ENCODE measurements at places on chromosomes 2 and 18.

- no peak for DNase-seq
Observed at GRCh38 chr2:197072533-197072932, 146.0 kb upstream of the PGAP1 start.

GRCh38 chr18:68848242-68848641 lies 50.4 kb downstream of the CCDC102B start:
- no peak for DNase-seq

DNA sequence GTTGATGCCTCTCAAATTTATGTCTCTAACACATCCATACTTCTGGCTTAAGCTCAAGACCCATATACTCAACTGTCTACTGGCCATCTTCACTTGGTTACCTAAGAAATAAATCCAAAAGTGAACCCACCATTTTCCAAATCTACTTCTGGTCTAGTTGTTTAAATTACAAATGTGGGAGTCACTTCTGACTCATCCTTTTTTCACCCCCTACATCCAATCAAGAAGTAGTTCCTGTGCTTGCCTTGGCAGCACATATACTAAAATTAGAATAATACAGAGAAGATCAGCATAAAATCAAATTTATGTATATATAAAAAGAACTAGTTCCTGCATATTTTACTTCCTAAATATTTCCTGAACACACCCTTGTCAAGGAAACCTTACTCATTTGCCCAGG lies 53.6 kb downstream of the STRN start:
- no peak for DNase-seq

DNA sequence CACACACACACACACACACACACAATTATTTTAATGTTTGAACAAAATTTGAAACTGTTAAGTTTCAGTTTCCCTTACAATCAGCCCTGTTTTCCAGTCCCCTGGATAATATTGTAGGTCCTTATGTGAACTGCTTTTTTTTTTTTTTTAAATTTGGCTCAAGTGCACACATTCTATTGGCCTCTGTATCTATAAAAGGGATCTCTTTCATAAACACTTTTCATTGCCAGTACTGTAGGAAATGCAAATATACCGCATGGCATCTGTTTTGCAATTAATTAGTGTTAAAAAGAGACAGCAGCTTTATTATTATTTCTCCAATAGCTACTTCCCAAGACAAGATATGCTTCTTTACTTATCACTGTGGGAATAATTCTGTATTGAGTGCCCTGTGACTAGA lies 738.7 kb downstream of the EPHA4 start:
- DNase-seq = no peak

GRCh38 chr2:68413466-68413865 lies 48.4 kb downstream of the PLEK start:
- DNase-seq = no peak

DNA sequence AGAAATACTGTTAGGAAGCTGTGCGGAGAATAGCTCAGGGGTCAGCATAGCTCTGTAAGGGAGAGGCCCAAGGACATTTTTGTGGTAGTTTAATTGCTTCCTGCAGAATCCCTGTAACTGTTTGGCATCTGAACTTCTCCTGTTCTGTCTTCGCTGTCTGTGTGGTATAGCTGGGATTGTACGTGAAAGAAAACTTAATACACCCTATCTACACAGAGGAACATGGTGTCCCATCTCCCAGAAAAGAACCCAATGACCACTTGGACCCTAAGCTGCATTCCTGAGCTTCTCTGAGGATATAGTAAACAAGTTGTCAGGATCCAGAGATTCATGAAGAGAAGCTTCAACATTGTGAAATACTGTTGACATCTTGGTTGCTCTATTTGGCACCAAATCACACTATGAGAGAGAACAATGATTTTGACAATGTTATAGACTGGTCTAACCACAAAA lies 81.3 kb downstream of the CDC42EP3 start:
- no peak for DNase-seq

- DNase-seq = no peak
Observed at GRCh38 chr2:8956774-8957173, 46.7 kb downstream of the MBOAT2 start.

- DNase-seq = no peak
Observed at GRCh38 chr2:66137606-66138130, 297.3 kb upstream of the MEIS1 start.

- no peak for DNase-seq
Observed at GRCh38 chr2:160703648-160704585, 210.3 kb upstream of the RBMS1 start.

- no peak for DNase-seq
Observed at GRCh38 chr18:58569490-58569911, 59.4 kb downstream of the ALPK2 start.

DNA sequence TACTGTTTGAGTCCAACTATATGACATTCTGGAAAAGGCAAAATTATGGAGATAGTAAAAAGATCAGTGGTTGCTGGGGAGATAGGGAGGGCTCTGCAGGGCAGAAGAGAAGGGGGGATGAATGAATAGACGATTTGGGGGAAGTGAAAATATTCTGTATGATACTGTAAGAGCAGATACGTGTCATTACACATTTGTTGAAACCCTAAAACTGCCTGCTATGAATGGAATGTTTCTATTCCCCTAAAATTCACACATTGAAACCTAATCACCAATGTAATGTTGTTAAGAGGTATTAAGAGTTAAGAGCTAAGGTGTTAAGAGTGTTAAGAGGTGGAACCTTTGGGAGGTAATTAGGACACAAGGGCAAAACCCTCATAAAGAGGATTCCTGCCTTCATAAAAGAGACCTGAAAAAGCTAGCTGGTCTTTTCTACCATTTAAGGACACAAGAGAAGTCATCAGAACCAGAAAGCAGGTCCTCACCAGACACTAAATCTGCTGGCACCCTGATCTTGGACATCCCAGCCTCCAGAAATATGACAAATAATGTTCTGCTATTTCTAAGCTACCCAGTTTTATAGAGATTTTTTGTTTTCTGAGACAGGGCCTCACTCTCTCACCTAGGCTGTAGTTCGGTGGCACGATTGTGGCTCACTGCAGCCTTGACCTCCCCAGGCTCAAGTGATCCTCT lies 76.2 kb downstream of the ATAD2B start:
- no peak for DNase-seq

DNA sequence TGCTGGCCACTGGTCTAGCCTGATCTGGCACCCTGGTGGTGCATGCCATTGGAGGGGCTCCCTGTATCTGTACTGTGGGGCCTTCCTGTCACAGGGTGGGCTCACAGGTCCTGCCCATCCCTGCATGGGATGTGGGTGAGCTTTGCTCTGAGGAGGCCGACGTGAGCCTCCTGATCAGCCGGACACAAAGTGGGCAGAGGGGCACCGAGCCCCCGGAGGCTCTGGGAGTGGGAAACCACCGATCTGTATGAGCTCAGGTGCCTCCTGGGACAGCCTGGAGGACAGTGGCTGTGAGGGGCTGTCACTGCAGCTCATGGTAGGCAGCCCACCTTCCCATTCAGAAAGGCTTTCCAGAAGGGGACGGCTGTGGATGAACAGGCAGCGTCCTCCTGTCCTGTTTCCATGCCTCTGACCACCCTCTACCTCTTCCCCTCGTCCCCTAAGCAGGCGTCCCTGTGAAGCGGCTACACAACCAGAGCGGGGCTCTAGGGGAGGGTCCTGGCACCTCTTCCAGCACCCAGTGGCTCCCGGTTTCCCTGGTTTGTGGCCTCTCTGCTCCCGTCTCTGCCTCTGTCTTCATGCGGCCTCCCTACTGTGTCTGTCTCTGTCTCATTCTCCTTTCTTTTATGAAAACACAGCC lies 112.5 kb upstream of the OTOS start:
- DNase-seq = no peak

DNA sequence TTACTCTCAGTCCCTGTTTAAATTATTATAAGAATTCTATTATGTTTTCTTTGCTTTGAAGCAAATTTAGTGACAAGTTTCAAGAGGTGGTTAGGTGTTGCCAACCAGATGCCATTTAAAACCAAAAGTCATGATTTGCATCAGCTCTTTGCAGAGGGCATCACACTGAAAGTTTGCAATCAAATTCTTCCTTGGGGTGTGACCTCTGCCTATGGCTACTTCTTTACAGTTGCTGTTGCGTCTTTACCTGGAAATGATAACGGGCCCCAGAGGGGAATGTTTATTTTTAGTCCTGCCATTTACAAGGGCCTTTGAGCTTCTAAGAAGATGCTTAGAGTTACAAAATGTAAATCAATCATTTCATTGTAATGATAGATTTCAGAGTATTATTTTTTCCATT lies 561.0 kb downstream of the ARHGAP15 start:
- no peak for DNase-seq

DNA sequence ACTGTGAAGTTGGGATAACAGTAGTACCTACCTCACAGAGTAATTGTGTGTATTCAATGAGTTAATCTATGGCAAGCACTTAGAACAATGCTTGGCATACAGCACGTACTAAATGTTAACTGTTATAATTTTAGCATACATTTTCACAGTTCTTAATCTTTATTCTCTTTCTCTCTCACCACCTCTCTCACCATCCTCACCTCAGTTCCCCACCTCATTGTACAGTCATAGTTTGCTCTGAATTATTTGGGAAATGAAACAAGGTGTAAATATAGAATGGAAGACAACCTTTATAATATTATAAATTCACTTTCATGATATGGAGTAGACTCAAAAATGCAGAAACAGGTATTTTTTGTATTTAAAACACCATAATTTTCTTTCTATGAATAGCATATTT lies 40.0 kb upstream of the DNAH7 start:
- DNase-seq = no peak

DNA sequence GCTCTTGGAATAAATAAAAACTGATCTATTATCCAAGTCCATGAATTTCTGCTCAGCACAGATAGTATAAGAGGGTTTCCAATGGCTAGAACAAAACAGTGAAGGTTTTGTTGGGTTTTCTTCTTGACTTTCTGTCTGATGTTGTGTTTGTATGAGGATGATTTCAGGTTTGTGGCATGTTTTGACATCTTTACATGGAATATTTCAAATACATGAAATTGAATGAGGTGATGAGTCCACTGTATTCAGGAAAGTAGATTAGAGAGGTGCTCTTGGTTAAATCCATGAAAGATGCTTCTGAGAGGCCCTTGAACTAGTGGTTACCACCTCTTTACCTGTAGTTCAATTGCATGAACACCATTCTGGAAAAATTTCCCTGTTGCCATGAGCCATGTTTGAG lies 84.3 kb downstream of the RAPGEF4 start:
- DNase-seq = no peak

- peak; percentile 63 for DNase-seq
Observed at GRCh38 chr2:131413148-131413747, 49.3 kb upstream of the RAB6D start.

- no peak for DNase-seq
Observed at GRCh38 chr2:69933839-69934613, 19.1 kb downstream of the MXD1 start.

DNA sequence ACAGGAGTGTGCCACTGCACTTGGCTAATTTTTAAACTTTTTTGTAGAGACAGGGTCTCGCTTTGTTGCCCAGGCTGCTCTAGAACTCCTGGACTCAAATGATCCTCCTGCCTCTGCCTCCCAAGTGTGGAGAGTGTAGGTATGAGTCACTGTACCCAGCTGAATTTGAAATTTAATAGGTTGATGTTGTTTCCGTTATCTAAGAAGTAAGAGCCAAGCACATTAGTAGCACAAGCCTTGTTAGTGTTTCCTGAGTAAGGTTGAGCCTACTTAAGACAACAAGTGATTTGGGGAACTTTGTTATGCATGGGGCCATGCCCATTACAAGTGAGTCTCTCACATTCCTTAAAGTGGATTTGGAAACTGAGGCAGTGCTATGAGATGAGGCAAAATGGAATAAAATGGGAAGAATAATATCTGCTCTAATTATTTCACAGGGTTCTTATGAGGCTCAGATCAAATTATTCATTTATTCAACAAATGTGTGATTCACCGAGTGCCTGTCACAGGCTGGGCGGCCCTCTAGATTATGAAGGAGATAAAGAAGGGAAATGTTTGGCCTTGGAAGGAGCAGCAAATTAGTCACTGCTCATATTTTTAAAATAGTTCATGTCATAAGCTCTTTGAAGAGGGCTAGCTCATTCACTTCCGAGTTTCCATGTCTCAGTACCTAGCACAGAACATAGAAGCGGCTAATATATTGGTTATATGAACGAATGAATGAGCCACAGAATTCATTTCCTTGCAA lies 217.2 kb downstream of the LDLRAD4 start:
- peak; percentile 13 for DNase-seq

- no peak for DNase-seq
Observed at GRCh38 chr18:53152476-53152875, 812.5 kb downstream of the DCC start.

- DNase-seq = no peak
Observed at GRCh38 chr2:157261199-157261782, 3.8 kb downstream of the GALNT5 start.

- no peak for DNase-seq
Observed at GRCh38 chr2:210363261-210363660, 48.3 kb upstream of the MYL1 start.

- DNase-seq = no peak
Observed at GRCh38 chr2:109125593-109126500, 3.2 kb upstream of the SH3RF3 start.

GRCh38 chr2:45944074-45944473 lies 292.6 kb downstream of the PRKCE start:
- DNase-seq = no peak

- no peak for DNase-seq
Observed at GRCh38 chr2:45904946-45905631, 253.6 kb downstream of the PRKCE start.

DNA sequence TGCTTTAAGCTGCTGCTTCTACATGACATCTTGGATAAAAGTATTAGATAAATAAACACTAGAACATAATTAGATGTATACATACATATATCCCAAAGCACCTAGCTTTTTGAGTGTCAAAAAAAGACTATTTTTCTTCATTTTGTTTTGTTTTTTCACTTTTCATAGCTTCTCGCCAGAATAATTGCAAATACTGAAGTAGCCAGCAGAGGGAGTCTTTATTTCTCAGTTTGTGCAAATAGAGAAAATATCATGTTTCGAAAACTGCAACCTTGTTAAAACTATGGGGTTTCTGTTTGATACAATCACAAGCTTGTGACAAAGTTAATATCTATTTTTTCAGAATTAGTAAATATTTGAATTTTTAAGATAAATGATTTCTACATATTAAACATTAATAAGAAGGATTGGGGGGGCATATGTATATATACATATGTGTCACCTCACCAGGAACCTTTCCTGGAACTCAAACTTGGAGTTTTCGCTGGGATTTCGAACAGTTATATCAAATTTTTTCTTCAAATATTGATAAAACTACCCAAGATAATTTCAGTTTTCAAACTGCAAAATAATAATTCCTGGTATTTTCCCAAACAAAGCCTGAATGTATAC lies 61.0 kb downstream of the GRB14 start:
- DNase-seq = no peak

GRCh38 chr18:59423259-59423658 lies 64.2 kb upstream of the LMAN1 start:
- DNase-seq = no peak

- DNase-seq = no peak
Observed at GRCh38 chr18:6650127-6650507, 79.4 kb upstream of the ARHGAP28 start.

- DNase-seq = no peak
Observed at GRCh38 chr2:121579309-121579708, 48.6 kb downstream of the RNU4ATAC start.

GRCh38 chr2:52904355-52904891 lies 863.2 kb upstream of the CHAC2 start:
- no peak for DNase-seq

Data from T-helper 2 cell (primary cell).